ENCODE measurements at places on chromosomes 5 and 9.
A peak's percentile ranks its signal among the peaks of the same experiment; 100 is the strongest.

GRCh38 chr5:179829732-179830435 is 9.2 kb downstream of the SQSTM1 start:
- DNase-seq: no peak

GRCh38 chr9:7973123-7973522 is 173.5 kb upstream of the DMAC1 start:
- DNase-seq: no peak

- no peak for DNase-seq
These were observed 97.3 kb upstream of the IQGAP2 start for GRCh38 chr5:76305775-76306174.

- no peak for DNase-seq
These were observed 195.3 kb upstream of the KLF9 start for GRCh38 chr9:70609542-70610286.

GRCh38 chr5:159415301-159415937 is 85.1 kb upstream of the IL12B start:
- DNase-seq: no peak

- peak; percentile 82 for DNase-seq
These were observed 74.9 kb upstream of the NIPAL4 start for GRCh38 chr5:157384971-157385709.
